Erythroblast (primary cell): ENCODE measurements at places on chromosomes 7 and 10.
A peak's percentile ranks its signal among the peaks of the same experiment; 100 is the strongest.

- peak; percentile 67 for DNase-seq
Measured at GRCh38 chr10:89241026-89241425, 10.5 kb downstream of the LIPA start.

DNA sequence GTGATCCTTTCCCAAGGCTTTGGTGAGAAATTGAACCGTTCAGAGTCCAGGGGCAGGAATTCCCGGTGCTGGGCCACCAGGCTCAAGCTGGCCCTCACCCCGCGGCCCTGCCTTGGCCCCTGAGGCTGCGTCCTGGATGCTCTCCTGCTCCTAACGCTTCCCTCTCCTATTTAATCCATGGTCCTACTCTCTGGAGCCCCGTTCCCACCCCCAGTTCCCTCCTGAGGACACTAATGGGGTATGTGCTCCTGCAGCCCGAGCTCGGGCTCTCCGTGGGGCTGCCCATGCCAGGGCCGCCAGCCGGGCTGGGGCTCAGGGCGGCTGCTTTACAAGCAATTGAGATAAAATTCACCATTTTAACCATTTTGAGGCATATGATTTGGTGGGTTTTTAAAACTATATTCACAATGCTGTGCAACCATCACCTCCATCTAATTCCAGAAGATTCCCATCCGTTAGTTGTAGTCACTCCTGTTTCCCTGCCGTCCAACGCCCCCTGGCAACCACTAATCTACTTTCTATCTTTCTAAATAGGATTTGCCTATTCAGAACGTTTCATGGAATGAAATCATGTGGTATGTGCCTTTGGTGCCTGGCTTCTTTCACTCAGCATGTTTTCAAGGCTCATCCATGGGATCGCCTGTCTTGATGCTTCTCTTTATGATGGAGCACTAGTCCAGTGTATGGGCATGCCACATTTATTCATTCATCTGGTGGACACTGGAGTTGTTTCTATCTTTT, 33.0 kb downstream of the ADAMTS14 start:
- DNase-seq = no peak

DNA sequence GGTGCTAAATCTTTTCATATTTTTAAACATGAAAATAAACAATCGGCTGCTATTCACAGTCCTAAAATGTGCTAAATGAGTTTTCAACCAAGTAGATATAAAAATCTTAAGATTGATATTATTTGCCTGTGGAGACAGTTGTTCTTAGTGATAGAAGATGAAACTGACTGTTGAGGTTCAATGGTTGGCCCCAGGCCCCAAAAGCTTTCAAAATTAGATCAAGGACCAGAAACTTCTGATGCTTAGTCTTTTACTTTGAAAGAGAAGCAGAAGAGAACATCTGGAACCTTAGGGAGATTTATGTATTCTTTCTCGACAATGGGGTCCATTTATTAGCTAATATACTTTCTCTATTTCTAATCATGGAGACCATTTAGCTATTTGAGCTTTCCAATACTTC, 155.8 kb downstream of the REEP3 start:
- DNase-seq = no peak

GRCh38 chr7:97005183-97006054, at the start of gene DLX6:
Gene DLX6, plus strand, starts transcription at chr7:97005553. Its CDS starts 425 bp downstream, at chr7:97005978.
- DNase-seq = peak; percentile 12

DNA sequence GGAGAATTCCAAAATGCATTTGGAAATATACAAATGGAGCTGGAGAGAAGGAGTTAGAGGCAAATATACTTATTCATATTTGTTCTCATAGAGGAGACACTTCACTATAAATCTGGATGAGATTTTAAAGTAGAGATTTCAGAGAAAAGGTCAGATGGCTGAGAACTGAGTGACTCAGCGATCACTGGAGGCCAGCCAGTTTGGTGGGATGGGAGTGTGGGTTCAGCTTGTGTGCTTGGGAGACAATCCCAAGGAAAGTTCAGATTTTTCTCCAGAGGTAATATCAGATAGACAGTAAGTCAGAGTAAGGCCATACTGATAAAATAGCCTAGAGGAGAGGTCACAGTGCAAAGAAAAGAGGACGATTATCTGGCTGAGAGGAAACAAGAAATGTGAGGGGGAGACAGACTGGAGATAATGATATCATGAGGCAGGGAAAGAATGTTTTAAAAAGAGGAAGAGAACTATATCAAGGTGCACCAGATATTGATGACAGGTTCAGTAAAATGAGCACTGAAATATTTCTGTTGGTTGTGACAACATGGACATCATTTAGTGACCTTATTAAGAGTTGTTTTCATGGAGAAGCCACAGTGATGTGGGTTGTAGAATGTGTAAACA, 67.0 kb downstream of the MDFIC start:
- no peak for DNase-seq

DNA sequence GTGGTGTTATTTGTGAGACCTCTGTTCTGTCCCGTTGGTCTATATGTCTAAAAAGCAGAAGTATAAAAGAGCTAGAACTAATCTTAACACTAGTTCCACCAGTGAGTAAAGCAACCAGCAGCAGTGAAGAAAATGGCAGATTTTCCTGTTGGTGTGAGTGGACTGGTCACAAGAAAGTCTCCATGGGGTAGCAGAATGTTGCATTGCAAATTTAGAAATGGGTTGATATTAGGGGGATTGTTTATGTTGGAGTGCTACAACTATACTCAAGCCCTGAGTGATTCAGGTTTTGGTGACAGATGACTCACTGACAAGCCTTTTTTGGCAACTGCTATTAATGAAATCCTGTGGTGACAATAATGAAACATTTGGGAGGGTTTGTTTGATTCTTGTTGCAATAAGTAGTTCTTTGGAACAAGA, 5.6 kb downstream of the AVL9 start:
- peak; percentile 57 for DNase-seq

DNA sequence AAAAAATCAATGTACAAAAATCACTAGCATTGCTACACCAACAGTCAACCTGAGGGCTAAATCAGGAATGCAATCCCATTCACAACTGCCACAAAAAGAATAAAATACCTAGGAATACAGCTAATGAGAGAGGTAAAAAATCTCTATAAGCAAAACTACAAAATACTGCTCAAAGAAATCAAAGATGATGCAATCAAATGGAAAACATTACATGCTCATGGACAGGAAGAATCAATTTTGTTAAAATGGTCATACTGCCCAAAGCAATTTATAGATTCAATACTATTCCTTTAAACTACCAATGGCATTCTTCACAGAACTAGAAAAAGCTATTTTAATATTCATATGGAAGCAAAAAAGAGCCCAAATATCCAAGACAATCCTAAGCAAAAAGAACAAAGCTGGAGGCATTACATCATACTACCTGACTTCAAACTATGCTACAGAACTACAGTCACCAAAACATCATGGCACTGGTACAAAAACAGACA, 116.3 kb downstream of the HPSE2 start:
- DNase-seq = no peak

DNA sequence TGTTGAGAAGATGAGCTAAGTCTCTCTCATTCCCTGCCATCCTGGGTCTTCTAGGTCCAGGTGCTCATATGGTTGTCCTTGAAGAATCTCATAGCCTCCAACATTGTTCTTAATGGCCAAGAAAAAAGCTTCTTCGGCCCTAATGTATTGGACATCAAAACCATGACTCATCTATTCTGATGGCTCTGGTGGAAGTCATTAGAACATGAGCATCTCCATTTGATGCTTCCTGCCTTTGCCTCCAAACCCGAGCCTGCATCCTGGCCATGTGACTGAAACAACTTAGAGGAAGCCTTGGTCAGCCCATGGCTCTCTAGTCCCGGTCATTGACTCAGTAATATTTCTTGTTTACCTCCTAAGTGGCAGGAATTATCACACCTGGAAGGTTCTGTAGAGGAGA, 264.1 kb upstream of the FZD8 start:
- DNase-seq = no peak

- DNase-seq = no peak
Measured at GRCh38 chr10:27100813-27101347, 586 bp upstream of the ANKRD26 start.

DNA sequence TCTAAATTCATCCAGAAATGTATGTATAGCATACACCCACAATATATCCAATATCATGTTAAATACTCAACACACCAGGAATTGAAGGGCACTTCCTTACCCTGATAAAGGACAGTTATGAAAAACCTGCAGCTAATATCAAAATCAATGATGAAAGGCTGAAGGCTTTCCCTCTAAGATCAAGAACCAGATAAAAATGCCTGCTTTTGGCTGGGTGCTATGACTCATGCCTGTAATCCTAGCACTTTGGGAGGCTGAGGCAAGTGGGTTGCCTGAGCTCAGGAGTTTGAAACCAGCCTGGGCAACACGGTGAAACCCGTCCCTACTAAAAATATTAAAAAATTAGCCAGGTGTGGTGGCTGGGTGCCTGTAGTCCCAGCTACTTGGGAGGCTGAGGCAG, 21.6 kb upstream of the UPP1 start:
- no peak for DNase-seq

DNA sequence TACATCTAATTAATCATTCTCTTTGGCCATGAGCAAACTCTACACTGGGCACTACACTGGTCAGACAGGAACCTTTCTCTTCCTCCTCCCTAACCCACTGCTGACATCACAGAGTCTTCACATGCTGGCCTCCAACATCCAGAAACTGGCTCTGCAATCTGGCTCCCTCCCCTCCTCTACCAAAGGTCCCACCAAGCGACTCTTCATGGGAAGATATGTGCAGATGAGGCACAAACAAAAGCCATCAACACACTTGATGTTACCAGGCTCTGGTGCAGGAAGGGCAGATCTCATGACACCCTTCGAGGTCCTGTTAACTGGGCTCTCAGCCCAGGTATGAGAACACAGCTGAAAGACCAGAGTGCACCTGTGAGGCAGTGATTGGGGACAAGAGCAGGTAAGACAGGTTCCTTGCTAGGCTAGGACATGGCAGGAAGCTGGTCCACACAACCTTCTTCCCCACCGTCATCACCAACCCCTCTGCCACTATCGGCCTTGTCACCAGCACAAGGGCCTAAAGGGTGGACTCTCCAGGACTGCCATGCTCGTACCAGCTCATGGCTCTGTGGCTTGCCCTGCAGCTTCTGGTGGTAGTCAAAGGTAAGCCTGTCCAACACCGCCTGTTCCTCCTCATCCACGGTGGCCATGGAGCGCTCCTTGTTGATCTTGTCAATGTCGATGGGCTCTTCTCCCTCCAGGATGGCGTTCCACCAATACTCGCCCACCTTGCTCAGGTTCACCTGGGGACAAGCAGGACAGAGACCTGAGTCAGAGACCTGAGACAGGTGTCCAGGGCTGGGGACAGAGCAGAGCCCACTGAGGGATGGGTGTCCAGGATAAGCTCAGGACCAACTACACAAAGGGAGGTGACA, 66.6 kb upstream of the CAMK2B start:
- DNase-seq = no peak
